ENCODE measurements at places on chromosomes 7 and 10.
A peak's percentile ranks its signal among the peaks of the same experiment; 100 is the strongest.

DNA sequence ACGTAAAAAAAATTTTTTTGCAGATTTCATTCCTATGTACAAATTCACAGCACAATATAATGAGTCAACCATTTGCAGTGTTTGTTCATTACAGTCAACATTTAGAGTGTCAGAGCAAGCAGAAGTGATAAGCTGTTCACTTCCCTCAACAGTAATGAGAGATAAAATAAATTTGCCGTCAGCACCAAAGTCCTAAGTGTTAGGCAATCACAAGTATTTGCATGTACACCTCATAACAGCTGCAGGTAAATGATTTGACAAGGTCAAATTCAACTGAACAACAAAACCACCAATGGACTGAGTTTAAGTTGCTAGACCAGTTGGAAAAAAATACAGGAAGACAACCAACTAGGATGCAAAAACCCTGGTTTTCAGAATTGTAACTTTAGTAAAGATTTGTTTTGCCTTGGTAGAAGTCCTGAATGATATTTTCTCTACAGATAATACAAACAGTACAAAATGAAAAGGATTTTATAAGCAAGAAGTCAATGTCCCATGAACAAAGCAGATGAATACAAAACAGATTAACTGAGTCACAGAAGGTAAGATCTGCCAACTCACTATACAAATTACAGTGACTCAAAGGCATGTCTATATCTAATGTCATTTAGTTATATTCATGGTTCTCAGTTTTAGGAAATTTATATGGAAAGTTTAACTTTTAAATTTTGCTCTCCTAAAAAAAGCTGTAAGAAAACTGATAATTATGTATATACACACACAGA lies 10.4 kb downstream of the RAPGEF5 start:
- peak; percentile 47 for DNase-seq

- DNase-seq: peak; percentile 69
Measured at GRCh38 chr7:147646568-147646967, 944.0 kb upstream of the C7orf33 start.

DNA sequence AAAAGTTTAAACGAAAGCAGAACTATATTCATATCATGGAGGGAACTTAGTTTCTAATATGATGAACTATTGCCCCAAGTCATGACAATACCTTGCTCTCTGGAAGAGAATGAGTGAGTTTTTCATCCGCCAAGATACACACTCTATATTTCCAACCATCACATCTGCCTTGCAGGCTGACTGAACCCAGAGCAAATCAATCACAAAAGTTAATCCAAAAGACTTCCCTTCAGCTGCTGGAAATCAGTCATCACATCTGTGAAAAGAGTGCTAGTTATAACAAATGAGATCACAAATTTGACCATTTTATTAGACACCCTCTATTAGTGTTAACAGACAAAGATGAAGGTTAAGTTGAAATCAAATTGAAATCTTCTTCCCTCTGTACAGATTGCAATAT lies 261.7 kb upstream of the PRKCQ start:
- no peak for DNase-seq

DNA sequence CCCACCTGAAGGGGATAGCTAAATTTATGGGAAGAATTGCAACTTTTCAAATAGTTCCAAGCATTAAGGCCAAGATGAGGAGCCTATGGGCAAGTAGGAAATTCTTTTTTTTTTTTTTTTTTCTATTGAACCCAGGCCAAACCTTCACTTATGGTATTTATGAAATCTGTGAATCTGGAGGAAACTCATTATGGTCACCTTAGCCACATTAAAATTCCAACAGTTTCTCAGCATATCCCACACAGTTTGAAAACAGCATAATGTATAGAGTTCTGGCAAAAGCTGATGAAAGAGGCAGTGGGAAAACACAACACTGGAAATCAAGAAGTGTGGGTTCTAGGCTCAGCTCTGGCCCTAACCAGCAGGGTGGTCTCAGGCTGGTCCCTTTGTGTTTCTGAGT lies 236.9 kb downstream of the PTEN start:
- no peak for DNase-seq

- no peak for DNase-seq
Measured at GRCh38 chr10:51014680-51015389, 59.5 kb upstream of the PRKG1 start.

GRCh38 chr7:89023877-89024276 lies 228.3 kb upstream of the TEX47 start:
- no peak for DNase-seq

DNA sequence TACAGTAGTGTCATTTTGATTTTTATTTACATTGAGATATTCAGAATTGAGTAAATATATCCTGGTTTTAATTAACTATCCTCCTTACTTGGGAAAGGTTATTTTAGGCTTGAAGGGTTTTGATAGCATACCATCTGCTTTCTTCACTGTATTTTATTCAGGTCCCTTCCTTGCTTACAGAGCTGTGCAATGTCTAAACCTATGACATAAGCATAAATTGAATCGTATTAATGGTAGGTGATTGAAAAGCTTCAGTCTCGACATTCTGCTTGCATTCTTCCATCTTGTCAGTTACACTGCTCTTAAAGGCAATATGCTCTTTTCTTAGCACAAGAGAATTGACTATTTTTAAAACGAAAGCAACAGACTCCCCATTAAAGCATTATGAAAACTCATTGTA lies 102.5 kb downstream of the ARID5B start:
- DNase-seq: no peak

DNA sequence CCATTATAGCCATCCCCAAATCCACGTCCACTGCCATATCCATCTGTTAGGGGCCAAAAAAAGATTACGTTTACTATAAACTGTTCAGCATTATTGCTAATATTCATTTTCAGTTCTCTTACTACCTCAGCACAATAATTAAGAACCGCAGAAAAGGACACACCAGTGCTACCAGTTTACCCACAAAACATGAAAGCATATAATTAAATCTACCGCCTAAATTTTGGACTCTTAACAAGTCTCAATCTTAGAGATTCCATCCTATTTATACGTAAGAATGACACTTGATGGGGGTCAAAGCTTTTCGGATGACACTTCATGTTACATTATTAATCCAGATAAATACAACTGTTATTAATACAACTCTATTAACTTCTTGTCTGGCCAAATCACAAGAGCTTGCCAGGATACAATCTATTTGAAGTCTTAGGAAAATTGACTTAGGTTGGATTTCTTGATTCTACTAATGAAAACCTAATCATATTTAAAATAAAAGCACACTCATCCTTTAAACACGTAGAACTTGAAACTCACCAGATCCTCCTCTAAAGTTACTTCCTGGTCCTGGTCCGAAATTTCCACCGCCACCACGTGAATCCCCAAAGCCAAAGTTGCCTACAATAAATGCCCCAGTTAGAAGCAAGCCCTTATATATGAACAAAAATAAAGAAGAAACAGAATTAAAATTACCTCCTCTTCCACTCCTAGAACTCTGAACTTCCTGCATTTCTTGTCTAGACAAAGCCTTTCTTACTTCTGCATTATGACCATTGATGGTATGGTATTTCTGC lies 4.5 kb downstream of the HNRNPA2B1 start:
- DNase-seq: no peak

- DNase-seq: no peak
Measured at GRCh38 chr7:106612432-106612831, 48.5 kb downstream of the CCDC71L start.

GRCh38 chr10:325282-325681 lies 190.0 kb downstream of the ZMYND11 start:
- no peak for DNase-seq

GRCh38 chr7:83211685-83212084 lies 49.0 kb upstream of the PCLO start:
- no peak for DNase-seq

- peak; percentile 85 for DNase-seq
Measured at GRCh38 chr7:140512317-140513000, 33.2 kb upstream of the MKRN1 start.

DNA sequence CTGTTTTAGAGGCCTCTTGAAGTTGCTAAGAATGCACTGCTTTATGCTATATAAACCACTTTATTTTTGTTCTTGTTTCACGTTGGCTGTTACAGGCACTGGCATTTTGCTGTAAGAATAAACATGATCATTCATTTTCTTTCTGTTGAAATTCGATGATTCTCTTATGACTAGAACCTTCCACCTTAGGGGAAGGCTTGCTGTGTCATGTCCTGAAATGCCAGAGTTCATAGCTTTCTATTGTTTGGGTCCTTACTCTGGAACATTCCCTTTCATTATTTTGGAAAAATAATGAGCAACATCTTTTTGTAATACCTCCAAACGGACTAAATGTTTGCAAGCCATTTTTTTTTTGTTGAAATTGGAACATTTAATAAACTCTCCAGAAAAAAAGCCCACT lies 495.1 kb upstream of the POT1 start:
- DNase-seq: no peak

- DNase-seq: no peak
Measured at GRCh38 chr7:100486753-100487446, 3.2 kb downstream of the NYAP1 start.

DNA sequence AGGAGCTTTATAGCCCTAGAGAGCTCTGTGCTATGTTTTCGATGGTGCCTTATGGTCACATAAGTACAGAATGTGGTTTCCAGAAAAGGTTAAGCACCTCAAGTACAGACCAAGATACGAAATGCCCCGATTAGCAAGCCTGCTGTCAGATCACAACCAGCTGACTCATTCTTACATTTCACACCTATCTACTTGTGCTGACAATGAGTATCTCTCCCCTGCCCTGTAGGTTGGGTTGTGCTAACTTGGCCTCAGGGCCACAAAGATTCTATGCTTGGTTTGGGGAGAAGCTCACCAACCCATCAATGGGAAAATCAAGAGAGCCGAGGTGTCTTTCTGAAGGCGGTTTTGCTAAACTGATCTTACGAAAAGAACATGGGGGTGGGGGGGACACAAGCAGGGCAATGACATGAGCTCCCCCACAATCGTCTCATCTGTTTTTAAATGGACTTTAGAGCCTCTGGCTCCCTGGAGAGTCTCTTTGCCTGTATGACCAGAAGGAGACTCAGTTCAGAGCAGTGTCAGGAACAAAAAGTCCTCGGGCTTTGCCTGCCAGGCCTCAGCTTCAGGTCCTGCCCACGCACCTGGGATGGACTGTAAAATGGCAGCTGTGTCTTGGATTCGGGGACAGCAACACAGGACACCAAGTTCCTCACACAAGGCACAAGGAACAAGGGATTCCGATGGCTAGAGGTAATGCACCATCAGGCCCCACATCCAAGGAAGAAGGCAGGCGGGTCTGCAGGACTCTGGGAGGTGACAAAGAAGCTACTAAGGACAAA lies 55.1 kb downstream of the FAM53B start:
- no peak for DNase-seq

DNA sequence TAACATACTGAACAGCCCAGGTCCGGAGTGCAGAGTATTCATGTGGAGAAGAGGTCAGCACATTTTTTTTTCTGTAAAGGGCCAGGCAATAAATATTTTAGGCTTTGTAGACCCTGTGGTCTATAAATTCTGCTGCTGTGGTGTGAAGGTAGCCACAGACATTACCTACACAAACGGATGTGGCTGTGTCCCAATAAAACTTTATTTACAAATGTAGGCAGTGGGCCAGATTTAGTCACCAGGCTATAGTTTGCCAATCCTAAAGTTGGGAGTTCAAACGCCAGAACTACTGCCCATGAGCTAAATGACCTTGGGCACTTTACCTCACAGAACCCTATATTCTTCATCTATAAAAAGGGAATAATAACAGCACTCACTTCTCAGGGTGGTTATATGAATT lies 13.4 kb downstream of the FAM53B start:
- no peak for DNase-seq

DNA sequence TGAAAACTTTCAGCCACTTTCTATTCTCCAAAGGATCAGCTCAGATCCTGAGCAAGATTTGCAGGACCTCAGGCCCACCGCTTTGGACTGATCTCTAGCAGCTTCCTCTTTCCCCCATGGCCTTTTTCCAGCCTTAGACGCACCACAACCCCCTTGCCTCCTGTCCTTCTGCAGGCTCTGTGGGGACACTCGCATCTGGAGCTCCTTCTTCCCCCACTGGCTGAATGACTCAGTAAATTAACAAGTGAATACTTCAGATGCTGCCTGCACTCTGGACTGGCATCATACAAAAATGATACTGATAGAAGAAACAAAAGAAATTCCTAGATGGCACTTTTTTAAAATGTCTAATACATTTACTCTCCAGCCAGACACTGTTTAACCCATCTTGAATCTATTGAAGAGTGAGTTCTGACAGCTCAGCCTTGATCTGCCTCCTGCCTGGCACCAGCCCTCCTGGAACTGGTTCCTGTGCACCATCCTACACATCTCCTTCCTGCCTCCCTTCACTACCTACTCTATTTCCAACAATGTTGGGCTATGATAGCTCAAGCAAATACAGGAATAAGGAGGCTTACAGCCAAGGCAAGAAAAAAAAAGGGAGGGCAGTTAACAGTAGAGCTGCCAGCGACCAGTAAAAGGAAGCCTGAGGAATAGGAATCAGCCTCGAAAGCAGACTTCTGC lies 3.3 kb downstream of the FRMPD2 start:
- no peak for DNase-seq

- DNase-seq: no peak
Measured at GRCh38 chr7:143902332-143902899, 440 bp upstream of the TCAF1 start.
